ENCODE measurements at places on chromosomes 6 and 20.

GRCh38 chr6:152218887-152219286 lies 411.4 kb downstream of the ESR1 start:
- no peak for DNase-seq

DNA sequence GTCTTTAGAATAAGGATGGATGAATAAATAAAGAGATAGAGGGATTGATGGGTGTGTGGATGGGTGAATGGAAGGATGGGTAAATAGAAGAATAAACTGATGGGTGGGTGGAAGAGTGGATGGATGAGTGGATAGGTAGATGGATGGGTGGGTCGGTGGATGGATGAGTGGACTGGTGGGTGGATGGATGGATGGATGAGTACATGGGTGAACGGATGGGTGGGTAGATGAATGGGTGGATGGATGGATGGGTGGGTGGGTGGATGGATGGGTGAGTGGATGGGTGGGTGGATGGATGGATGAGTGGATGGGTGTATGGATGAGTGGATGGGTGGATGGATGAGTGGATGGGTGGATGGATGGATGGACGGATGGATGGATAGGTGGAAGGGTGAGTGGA lies 65.7 kb upstream of the FOXC1 start:
- DNase-seq = no peak

GRCh38 chr6:113719064-113719463 lies 138.1 kb upstream of the MARCKS start:
- peak; percentile 53 for DNase-seq

DNA sequence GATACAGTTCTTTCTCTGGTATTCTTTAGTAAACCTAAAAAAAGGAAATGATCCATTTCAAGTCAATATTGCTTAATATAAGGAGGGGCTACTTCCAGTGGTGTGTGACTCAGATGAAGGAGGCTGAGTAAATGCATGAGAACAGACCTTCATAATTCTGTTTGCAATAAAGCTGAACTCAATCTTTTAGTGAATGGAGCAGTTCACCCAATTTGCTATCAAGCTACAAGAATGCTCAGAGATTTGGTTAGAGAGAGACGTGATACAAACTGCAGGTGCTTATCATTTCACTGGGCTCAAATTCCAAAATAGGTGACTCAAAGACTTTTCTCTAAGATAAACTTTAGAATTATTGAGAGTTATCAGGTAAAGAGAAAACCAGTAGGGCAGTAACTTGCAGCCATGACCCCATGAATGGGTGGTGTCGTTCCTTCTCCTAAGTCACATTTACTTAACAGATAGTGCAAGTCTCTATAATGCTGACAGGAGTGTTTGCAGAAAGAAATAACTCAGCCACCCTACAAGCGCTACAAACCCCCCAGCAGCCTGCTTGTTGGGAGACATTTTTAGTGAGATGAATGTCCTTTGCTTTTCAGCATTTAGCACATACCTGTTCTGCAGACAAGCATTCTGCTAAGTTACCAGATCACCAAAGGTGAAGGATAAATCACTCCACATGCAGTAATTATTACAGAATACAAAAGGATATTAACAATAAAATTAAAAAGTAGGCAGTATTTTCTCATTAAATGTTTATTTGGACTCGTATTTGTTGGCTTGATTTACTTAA lies 16.4 kb upstream of the BLOC1S5 start:
- DNase-seq = peak; percentile 86

- no peak for DNase-seq
Measured at GRCh38 chr20:58571356-58571692, 56.1 kb upstream of the APCDD1L start.

DNA sequence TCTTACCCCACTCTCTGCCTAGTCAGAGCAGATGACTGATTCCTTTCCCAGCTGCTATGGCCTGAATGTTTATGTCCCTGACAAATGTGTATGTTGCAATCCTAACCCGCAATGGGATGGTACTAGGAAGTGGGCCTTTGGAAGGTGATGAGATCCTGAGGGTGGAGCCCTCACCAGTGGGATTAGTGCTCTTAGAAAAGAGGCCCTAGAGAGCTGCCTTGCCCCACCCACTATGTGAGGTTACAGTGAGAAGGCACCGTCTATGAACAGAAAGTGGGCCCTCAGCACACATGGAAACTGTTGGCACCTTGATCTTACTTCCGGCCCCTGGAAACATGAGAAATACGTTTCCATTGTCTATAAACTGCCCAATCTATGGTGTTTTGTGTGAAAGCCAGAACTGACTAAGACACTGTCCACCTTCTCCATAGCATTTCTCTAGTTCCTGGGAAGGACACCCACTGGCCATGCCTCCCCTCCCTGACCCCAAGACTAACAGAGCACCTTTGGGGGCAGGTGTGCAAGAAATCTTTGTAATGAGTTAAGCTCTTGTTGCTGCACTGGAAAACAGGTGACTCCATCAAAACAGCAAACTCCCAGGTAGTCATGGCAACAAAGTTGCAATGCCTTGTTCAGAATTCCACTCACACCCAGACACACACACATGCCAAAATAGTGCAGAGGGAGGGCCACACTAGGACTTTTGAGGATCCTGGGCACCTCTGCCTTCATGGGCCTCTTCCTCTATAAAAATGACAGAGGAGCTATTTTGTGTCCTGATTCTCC lies 16.2 kb downstream of the GABRR2 start:
- no peak for DNase-seq

DNA sequence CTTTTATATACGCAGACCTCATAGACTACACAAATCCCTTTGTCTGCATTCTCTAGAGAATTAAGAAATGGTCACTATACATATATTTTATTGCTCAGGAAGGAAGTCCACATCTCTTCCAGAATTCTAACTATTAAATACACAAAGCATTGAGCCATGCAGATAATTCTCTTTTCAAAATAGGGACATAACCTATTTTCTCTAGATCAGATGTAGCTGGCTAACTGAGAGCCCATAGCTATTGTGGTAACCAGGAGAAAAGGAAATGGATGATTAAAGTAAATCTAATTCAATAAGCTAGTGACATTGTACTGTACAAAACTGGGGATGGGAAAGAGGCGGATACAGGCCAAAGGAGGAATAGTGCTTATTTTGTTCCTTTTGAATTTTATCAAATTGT lies 137.2 kb downstream of the BACH2 start:
- DNase-seq = no peak

DNA sequence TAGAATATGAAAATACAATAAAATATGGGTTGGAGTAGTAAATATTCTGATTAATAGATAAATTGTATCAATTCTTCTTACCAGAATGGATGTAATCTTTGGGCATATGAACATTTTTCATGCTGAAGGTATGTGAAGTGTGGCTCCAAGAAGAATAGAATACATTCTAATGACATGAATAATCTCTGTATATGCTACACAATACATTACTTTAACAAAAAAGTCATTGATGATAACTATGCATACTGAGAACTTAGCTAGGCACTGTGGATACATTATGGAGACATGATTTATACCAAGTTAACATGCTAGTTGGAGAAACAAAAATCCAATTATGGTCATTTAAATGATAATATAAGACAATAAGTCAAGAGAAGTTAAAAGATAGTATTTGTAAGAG lies 62.7 kb upstream of the HDAC2 start:
- no peak for DNase-seq

GRCh38 chr6:77173472-77174074 lies 289.7 kb downstream of the HTR1B start:
- no peak for DNase-seq

DNA sequence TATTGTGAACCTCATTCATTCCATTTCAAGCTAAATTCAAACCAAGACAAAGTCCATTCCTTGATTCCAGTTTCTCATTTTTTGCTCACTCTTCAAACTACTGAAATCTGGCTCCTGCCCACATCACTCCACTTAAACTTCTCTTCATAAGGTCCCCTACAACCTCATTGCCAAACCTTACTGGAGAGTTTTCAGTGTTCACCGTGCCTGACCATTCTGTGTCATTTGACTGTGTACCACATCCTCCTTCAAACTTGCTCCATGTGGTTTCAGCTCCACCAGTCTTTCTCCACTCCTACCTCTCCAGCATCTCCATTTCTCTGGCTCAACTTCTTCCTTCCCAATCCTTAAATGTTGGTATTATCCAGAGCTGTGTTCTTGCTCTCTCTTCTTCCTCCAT lies 38.5 kb upstream of the TAB2 start:
- DNase-seq = peak; percentile 19

GRCh38 chr20:54510541-54511129 lies 35.2 kb downstream of the DOK5 start:
- DNase-seq = no peak

DNA sequence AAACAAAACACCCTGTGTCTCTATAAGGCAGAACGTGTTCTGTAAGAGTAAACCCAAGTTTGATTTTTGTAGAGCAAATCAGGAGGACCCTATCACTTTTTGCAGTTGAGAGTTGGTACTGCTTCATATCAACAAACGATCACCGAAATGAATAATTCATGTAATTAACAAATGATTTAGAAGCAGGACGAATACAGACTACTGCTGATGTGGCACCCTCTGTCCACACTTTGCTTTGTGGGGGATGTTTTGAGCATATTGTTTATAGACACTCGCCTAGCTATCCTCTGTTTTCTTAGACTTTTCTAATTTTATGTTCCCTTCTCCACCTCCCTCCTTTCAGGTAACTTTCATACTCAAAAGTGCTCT lies 1.5 kb downstream of the CD2AP start:
- no peak for DNase-seq

GRCh38 chr20:11792568-11792953 lies 125.1 kb upstream of the BTBD3 start:
- DNase-seq = no peak

GRCh38 chr6:86471791-86472190 lies 465.5 kb upstream of the HTR1E start:
- DNase-seq = no peak

DNA sequence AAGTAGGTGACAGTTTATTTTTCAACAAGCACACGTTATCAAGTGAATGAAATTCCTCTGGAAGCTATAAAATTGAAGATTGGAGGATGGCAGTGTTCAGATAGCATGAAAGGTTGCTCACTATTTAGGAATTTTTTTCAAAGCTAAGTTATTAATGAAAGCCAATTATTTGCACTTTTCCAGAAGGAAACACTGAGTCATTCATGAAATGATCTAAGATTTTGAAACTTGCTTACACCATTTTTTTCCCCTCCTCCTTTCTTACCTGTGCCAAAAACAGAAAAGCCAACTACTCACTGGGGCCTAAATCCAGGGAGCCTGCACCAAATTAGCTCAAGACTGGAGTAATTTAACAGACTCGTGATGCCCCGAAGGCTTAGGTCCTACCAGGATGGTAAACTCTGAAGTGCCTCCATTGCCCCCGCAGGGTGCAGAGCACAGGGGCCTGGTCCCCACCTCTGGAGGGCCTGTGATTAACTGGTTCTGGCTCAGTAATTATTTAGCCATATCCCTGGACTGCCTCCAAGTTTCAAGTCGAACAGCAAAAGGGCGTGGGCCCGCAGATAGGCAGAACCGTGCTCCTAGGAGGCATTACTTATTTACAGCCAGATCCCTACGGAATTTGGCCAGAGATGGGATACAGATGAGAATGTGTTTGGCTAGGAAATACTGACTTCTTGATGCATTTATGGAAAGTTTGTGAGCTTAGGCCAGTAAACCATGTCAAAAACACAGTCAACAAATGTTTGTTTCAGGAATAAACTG lies 28.0 kb upstream of the ZNF217 start:
- DNase-seq = peak; percentile 16

- DNase-seq = no peak
Measured at GRCh38 chr20:1848373-1848772, 46.8 kb upstream of the SIRPA start.

GRCh38 chr6:107827541-107827940 lies 3.4 kb upstream of the SCML4 start:
- DNase-seq = no peak

DNA sequence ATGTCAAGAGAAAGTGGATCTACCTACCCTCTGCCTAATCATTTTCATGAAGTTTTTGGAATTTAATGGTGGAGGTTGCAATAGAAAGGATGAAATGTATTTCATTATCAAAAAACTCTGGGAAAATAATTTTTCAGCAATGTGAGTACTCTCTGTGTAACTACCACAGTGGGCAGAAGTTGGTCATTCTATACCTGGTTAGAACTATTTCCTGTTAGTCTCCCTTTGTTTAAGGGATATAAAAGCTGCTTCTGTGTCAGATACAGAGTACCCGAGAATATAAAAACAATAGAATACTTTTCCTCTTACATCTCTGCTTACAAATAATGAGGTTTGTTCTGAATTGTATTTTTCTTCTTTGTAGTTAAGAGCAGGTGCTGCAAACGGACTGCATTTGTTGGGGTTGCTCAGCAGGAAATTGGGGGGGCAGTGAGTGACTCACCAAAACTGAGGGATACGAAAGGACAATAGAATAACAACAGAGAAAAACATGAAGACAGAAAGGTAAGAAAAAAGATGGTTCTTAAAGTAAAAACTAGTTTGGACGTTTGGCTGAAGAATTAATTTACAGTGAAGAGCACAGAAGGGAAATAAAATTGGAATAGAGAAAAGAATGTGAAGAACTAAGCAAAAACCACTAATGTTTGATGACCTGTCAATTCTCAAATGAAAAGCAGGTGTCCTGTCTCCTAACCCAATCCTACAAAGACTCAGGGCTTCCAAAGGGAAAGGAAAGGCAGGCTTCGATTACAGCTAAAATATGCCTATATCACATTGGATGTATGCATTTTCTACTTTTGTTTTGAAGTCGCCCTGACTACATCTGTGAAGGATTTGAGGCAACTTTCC lies 703.1 kb downstream of the RFPL4B start:
- DNase-seq = no peak

- no peak for DNase-seq
Measured at GRCh38 chr6:143301188-143301587, 149.3 kb downstream of the ADAT2 start.

- no peak for DNase-seq
Measured at GRCh38 chr20:52279706-52280105, 88.1 kb upstream of the ZFP64 start.

DNA sequence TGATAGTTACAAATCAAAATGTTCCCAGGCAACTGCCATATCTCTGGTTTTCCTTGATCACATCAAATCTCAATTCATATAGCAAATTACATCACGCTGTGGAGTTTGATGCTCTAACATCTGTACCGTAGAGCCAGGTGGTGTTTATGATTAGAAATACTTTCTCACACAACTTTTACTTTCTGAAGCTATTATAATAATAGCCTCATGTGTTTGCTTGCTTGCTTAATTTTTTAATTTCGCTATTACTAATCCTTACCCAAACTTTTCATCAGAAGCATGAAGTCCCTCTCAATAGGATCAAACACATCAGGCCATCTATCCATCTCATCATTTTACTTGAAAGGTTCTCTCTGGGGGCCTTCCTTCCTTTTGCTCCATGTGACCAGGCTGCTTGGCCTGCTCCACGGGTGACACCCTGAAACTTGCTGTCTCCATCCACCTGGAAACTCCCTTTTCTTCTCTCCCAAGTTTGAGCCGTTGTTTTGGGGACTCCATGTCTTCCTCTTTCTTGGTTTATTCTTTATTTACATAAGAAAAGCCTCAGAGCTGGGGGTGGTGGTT lies 75.4 kb downstream of the ADAT2 start:
- no peak for DNase-seq

- peak; percentile 61 for DNase-seq
Measured at GRCh38 chr6:15905488-15906419, 223.1 kb upstream of the MYLIP start.

- DNase-seq = no peak
Measured at GRCh38 chr6:12804952-12805645, 88.5 kb downstream of the PHACTR1 start.

GRCh38 chr20:43530321-43531090 lies 23.0 kb downstream of the L3MBTL1 start:
- DNase-seq = no peak
